ENCODE measurements at places on chromosomes 1 and 21. TPM values are rescaled to one million over a fixed set of nuclear protein-coding genes. Genes with fewer than 3 reads are reported as not detected.

- DNase-seq, result no peak
These were observed 12.0 kb upstream of the VWA5B1 start for GRCh38 chr1:20278692-20279130.

GRCh38 chr1:226738995-226739695 lies at the start of gene ITPKB:
ITPKB (minus strand) TSS chr1:226739282; CDS start chr1:226737458, 1,824 bp downstream.
- DNase-seq, result peak; percentile 54

GRCh38 chr1:179128520-179128919 lies 46.6 kb downstream of the TOR3A start:
- DNase-seq, result no peak

P3R3URF gene
- total RNA-seq, result not detected

MYOC gene
- total RNA-seq, result 2.1 TPM

SMIM1 gene
- total RNA-seq, result 17.3 TPM

- no peak for DNase-seq
These were observed 536 bp downstream of the HMGCL start for GRCh38 chr1:23824711-23825075.

DNA sequence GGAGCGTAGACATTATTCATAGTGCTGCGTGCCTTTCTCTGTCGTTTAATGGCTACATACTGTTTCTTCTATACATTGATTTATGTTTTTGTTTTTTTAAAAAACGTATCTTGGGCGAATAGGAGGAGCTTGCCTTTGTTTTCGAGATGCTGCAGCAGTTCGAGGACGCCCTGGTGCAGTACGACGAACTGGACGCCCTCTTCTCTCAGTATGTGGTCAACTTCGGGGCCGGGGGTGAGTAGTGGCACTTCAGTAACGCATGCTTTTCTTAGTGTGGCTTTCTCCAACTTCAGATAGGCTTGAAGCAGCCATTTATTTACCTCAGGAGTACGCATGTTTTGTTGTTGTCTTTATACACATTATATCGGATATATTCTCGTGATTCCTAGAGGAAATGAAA lies 46.9 kb downstream of the TRAPPC10 start:
- DNase-seq, result no peak
